Epithelial cell of proximal tubule (primary cell): ENCODE measurements at places on chromosomes 4 and X.

DNA sequence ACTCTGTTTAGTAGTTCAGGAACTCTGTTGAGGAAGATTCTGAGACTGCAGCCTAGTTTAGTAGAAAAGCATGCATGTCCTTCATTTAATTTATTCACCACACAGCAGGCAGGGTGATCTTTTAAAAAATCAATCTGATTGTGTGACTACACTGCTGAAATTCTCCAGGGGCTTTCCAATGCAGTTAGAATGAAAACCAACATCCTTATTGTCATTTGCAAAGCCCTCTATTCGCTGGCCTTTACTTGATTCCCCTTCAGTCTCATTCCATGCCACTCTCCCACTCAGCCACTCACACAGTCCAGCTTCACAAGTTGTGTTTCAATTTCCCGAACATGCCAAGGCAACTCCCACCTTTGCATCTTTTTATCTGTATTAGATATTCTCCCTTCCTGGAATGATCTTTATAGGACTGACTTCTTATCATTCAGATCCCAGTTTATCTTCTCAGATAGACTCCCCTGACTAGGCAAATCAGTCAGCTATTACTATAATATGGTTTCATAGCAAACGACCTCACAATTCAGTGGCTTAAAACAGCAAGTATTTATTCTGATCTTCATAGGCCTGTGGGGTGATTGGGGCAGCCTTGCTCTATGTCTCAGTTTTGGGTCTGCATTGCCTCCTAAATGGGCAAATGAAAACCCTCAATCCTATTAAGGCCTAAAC, 21.3 kb upstream of the FTHL17 start:
- DNase-seq: no peak

DNA sequence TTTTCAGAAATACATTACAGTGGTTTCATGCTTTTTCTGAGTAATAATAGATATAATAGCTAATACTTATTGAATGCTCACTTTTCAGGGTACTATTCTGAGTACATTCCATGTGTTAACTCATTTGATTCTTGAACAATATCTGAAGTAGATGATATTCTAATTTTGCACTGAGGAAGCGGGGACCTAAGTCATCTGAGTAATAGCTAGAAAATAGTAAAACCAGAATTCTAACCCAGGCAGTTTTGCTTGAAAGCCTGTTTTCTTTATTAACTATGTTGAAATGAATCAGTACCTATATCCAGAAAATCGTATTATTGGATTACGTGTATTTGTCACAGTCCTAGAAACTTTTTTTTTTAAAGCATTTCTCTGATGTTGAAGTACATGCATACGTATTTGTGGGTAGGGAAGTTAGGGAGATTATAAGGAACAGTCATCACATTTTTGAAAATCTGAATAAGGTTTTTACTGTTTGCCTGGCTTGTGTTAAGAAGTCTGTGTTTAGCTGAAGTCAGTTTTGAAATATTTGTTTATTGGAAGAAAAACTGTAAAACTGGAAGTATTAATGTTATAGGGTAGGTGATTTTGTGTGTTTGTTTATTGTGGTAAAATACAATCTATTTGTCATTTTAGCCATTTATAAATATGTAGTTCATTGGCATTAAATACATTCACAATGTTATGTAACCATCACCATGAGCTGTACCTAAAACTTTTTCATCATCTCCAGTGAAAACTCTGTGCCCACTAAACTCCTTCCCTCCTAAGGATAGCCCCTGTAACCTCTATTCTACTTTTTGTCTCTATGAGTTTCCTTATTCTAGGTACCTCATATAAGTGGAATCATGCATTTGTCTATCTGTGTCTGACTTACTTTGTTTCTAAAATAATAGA, 55.3 kb downstream of the FIP1L1 start:
- DNase-seq: no peak

DNA sequence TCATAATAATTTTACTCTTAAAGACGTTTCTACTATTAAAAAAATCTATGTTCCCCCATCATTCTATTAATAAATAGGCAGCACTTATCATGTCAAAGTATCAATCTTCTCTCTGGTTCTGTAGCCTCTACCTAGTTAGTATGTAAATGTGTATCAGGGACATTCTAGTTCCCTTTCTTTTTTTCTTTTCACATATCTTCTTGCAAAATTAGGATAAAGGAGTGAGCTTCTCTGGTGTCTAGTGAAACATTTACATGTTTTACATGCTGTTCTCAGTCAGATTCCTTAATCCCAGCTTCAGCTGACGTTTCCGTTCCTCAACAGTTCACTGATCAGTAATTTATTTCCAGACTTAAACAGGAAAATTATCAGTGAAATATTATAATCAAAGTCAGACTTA, 11.8 kb downstream of the PCDH10 start:
- DNase-seq: no peak

DNA sequence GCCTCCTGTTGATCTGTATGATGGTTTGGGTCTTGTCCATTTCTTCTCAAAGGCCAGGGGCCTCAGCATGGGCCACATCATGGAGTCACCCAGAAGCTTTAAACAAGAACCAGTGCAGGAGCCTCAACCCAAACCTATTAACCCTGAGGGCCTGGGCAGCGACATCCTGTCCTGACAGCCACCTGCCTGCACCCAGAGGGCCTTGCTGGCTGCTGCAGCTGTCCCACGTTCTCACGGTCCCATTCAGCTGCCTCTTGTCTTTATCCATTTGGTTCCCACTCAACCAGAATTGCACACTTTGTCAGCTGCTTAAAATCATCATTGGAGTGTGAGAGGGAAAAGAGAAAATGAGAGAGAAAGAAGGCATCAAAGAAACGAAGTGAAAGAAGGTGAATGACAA, 21.6 kb downstream of the C4orf50 start:
- DNase-seq: no peak

DNA sequence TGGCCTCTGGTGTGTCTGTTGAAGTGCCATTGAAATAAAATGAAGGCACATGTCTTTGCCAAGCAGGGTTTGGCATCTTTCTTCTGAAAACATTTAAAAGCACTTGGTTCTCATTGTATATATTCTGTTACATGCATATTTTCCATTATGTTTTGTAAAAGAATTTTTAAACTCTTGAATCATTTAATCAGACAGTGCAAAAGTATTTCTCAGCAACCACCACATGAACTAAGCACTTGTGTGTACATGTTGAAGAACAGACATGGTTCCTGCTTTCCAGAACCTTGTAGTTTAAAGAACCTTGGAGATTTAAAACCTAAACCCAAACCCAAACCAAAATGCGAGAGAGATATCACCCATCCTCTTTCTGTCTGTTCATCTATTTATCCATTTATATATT, 220.3 kb upstream of the GIMD1 start:
- DNase-seq: no peak

- no peak for DNase-seq
Measured at GRCh38 chr4:7924163-7924562, 15.5 kb downstream of the AFAP1 start.

DNA sequence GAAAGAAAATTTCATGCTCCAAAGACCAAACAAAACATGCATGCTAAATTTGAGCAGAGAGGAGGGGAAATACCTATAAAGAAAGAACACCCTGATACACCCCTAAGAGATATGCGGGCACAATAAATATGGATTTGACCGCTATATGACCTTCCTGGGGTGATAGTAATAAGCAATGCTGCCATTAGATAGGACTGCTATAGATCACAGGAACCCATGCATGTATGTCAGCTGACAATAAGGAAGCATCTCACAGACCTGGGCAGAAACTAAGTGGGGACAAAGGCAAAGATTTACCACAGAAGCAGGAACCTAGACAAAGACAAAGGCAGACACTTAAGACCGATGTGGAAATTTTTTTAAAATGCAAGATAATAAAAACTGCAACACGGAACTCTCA, 21.3 kb downstream of the ZNF721 start:
- DNase-seq: no peak

DNA sequence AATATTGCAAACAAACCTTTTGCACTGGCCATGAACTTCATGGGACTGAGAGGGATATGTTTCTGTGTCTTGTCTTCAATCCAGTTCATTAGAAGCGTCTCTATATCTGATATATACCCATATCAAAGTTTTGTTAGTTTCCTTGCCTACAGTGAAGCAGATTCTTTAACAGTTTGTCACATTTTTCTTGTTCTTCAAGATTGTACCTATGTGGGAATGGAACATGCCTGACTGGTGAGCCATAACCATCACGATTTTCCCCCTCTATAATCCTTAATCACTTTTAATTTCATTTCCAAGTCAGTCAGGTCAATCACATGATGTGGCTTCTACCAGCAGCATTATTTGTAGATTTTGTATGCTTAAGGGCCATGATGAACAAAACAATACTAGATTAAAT, 197.1 kb upstream of the PDE5A start:
- no peak for DNase-seq

DNA sequence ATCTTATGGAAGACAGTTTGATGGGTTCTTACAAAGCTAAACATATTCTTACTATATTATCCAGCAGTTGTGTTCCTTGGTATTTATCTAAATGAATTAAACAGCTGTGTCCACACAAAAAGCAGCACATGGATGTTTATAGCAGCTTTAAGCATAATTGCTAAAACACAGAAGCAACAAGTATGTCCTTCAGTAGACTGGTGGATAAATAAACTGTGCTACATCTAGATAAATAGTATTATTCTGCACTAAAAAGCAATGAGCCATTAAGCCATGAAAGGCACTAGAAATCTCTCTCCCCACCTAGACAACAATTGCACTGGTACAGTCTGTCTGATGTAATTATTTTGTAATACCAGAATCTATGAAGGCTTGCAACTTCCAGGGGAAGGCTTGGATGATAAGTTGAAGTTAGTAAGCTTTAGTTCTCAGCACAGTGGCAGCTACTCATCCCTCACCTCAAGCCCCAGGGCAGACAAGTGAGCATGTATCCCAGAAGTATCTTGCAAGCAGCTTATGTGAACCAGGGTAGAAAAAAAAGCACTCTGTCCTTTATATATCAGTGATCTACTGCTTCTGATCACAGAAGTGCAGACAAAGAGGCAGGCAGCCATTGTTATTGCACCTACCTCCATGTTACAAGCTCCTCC, 36.9 kb downstream of the WDR17 start:
- DNase-seq: no peak

- no peak for DNase-seq
Measured at GRCh38 chr4:8396762-8397406, 43.6 kb downstream of the ACOX3 start.

GRCh38 chr4:56575820-56576429, 70.3 kb downstream of the ARL9 start:
- peak; percentile 12 for DNase-seq

- no peak for DNase-seq
Measured at GRCh38 chrX:130378024-130378669, 7.3 kb downstream of the GPR119 start.

DNA sequence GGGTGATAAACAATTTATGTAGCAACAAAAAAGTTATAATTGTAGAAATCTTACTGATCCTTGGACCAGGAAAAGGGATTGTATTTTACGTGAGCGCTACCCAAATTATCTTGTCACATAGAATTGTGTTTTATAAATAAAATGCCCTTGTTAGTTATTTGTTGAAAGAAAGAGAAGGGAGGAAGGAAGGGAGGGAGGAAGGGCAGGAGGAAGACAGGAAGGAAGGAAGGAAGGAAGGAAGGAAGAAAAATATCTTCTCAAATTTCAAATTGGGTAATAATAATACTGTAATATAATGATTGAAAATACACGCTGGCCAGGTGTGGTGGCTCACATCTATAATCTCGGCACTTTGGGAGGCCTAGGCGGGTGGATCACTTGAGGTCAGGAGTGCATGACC, 206.2 kb upstream of the TLL1 start:
- no peak for DNase-seq

DNA sequence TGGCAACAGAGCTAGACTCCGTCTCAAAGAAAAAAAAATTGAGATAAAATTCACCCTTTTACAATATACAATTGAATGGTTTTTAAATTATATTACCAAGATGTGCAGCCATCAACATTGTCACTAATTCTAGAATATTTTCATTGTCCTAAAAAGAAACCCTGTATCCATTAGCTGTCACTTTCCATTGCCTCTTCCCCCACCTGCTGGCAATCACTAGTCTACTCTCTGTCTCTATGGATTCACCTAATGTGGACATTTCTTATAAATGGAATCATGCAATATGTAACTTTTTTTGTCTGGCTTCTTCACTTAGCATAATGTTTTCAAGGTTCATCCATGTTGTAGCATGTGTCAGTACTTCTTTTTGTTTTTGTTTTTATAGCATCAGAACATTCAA, 20.8 kb downstream of the ABHD18 start:
- no peak for DNase-seq

- DNase-seq: no peak
Measured at GRCh38 chrX:475926-476723, 89.4 kb upstream of the PPP2R3B start.

- no peak for DNase-seq
Measured at GRCh38 chr4:108060686-108061321, 71.1 kb downstream of the HADH start.

- no peak for DNase-seq
Measured at GRCh38 chr4:76943790-76944189, 5.8 kb upstream of the SEPTIN11 start.
